ENCODE measurements at places on chromosomes 4 and X.
A peak's percentile ranks its signal among the peaks of the same experiment; 100 is the strongest.

- DNase-seq: no peak
Observed at GRCh38 chr4:156194896-156195295, 241.2 kb upstream of the CTSO start.

- no peak for DNase-seq
Observed at GRCh38 chrX:56066016-56066415, 166.1 kb upstream of the KLF8 start.

- DNase-seq: no peak
Observed at GRCh38 chrX:155314260-155314659, 20.2 kb downstream of the CLIC2 start.

DNA sequence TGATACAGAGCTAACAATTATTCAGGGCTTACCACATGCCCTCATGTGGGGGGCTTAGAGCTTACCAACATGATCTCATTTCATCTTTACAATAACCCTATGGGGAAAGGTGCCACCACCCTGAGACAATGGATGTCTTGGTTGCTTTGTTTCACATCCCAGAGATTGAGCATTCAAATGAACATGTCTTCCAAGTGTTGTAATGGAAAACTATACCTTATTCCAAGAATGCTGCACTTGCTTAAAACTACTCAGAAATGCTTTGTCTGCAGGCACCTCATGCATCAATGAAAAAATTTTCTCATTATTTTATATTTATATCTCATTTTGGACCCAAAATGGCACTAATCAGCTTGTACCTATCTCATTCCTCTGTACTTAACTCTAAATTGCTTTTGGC is 34.6 kb downstream of the BCLAF3 start:
- DNase-seq: no peak

DNA sequence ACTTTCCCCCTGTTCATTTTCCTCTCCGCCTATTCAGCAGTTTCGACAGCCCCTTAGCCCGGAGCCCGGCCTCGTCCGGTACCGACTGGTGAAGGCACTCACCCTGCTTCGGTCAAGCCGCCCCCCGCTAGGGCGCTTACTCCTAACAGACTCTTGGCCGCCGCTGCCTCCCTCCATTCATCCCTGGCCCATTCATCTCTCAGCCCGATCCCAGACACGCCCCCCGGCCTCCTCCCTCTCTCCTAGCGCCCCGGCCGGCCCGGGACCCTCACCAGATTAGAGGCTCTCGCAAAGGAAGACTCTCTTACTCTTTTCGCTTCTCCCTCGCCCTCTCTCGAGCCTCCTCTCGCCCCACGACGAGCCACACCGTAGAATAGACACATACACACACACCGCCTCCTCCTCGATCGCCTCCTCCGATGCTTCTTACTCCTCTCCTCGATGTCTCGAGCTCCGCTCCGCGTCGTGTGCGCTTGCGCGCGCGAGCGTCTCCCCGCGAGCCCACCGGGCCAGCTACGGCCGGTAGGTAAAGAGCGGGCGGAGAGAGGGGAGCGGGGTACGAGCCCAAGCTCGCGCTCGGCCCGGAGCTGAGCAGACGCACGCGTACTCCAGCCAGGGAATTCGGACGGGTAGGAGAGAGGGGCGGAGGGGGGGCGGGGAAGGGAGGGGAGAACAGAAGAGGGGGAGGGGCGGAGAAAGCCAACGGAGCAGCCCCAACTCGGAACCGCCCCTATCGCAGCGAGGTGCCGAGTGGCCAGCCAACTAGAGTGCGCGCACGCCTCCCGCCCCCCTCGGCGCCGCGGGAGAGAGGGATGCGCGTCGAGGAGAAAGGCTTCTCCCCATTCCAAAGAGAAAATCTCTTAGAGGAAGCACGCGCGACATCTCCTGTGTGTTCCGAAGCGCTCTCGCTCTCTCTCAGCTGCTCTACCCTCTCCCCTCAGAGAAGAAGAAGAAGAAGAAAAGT is at the start of gene WNK3:
Gene WNK3, minus strand, starts transcription at position 633 of the 964 bp plus-strand sequence.
- peak; percentile 32 for DNase-seq

GRCh38 chrX:110414679-110415439 is 56.2 kb downstream of the RTL9 start:
- no peak for DNase-seq

GRCh38 chr4:22237846-22238494 is 277.9 kb downstream of the ADGRA3 start:
- no peak for DNase-seq

DNA sequence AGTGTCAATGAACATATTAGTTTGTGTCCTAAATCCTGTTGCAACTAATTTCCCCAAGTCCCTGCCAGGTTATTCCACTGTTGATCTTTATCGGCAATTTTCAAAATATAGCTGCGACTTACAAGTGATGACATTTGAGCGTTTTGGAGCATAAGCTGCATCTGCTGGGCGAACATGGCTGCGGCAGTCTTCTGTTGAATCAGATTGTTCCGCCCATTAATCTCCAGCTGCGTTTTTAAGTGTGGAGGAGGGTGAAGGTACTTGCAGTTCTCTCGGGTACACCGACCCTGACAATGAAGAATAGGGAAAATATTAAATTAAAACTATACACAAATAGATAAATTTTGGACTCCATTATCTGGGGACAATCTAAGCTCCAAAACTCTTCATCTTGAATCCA is 82.7 kb downstream of the MBNL3 start:
- no peak for DNase-seq

- peak; percentile 5 for DNase-seq
Observed at GRCh38 chrX:103017542-103017941, 46.4 kb downstream of the BEX1 start.

DNA sequence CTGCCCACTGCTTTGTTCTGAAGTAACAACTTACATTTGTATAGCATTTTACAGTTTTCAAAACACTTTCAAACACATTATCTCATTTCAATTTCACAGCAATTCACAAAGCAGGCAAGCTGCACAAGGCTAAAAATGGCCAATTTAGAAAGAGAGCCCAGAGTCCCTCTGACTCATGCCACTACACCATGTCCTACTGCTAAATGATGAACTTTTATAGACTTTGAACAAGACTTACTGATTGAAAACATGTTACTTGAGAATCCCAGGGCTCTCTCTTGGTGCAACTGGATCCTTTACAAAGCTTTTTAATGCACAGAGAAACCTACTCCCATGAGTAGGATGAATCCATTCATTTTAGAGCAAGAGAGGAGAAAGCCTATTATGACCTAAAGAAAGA is 5.8 kb upstream of the G3BP2 start:
- DNase-seq: no peak

- DNase-seq: no peak
Observed at GRCh38 chr4:155419266-155419665, 42.5 kb upstream of the MAP9 start.

DNA sequence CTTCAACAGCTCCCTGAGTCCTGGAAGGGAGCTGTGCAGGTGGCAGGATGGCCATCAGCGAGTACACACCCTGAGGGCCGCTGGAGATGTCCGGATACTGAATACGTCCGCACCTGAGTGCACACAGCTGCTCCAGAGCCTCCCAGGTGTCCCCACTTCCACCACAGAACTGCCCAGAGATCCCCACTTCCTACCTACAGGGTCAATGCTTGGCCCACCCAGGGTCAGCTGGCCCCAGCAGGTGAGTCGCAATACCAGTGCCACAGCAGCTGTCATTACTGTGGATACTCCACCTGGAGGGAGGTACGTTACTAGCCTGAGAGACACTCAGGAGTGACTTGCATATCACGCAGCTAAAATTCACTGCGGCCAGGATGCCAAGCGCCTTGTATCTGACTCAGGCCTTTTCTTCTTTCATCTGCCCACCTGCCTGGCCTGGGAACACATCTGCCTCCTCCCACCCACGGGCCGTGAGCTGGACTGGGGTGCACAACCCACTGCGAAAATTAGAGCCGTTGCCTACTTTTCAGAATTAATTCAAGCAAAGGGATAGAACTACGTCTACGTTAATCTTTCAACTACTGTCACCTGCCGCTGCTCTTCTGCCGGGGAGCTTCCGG is 9.4 kb downstream of the C4orf50 start:
- DNase-seq: no peak

- DNase-seq: peak; percentile 62
Observed at GRCh38 chrX:154125391-154126040, 18.5 kb upstream of the OPN1LW start.

DNA sequence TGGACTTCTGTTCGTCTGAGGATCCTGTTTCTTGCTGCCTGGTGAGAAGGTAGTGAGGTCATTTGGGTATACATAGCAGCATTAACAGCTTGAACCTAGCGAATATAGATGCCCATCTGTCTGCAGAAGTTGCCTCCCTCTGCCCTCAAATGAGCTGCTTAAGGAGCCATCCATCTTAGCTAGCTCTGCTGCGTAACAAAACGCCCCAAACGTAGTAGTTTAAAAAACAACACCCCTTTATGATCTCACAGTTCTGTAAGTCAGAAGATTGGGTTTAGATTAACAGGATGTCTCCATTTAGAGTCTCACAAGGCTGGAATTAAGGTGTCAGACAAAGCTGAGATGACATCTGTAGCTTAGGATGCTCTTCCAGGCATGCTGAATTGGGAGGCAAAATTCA is 185.3 kb downstream of the DHRSX start:
- DNase-seq: no peak

DNA sequence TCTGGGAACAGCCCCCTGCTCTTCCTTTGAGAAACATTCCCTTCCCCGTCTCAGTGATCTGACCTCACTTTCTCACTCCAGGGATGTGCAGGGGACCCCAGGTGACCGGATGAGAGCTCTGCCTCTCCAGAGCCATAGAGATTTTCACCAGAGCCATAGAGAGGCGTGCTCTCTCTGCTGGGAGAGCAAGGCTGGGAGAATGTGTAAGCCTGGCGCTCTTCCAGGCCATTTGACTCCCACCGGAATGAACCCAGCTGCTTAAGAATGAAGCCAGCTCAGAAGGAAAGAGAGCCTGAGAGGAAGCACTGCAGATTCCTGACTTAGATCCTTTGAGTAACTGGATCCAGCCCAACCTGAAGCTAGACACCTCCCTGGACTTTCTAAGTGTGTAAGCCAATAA is 106.4 kb downstream of the DHX15 start:
- no peak for DNase-seq

DNA sequence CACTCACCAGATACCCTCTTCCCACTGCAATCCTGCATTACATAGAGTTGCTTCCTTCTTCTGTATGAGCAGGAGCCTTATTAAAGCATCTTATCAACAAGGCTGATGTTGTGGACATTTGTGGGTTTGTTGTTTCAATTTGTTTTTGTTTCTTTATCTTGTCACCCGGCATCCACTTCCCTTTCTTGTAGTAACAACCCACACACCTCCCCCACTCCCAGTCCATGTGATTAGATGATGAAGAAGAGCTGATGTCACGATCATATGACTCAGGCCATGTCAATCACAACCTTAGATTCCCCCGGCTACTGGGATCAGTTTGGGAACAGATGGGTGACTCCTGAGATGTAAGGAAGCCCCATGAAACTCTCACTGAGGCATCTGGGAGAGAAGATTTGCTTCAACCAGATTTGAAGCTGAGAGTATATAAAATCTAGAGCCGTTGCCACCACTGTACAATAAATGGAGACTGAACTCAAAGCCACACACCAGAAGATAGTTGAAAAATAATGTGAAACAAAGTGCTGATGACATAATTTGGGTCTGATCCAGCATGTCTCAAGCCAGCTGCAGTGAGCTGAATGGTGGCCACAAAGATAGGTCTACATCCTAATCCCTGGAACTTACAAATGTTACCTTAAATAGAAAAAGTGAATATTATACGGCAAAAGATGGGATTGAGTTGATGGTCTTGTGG is 34.1 kb upstream of the SRD5A3 start:
- peak; percentile 44 for DNase-seq

All from hematopoietic multipotent progenitor cell treated with erythropoietin and hydrocortisone succinate and interleukin-3 and kit ligand, for 4 days (in vitro differentiated cells).